Endodermal cell (in vitro differentiated cells): ENCODE measurements at places on chromosomes 1 and 21. TPM values are rescaled to one million over a fixed set of nuclear protein-coding genes. Genes with fewer than 3 reads are reported as not detected.

Gene SPTA1
- total RNA-seq = not detected in 3 replicates

Gene ALG14
- total RNA-seq = 4.3 and 7.0 TPM in 2 replicates

Gene LRRIQ3
- total RNA-seq = 0.54 to 1.6 TPM (median 1.2 TPM) in 3 replicates

Gene LAMTOR2
- total RNA-seq = 83.9 to 101 TPM (median 95.9 TPM) in 3 replicates
